ENCODE measurements at places on chromosomes 7 and 10. TPM values are rescaled to one million over a fixed set of nuclear protein-coding genes. Genes with fewer than 3 reads are reported as not detected.

Gene INA
- total RNA-seq: not detected

- no peaks in the 10 kb centered on the region for H3K27me3 ChIP-seq
- no peak for DNase-seq
- H3K4me3 ChIP-seq: no peak overlapping the region
- no peak overlapping the region for H3K27ac ChIP-seq
- H3K4me1 ChIP-seq: no peaks in the 10 kb centered on the region
Observed at GRCh38 chr10:112653215-112653614, 206.2 kb downstream of the VTI1A start.

DNA sequence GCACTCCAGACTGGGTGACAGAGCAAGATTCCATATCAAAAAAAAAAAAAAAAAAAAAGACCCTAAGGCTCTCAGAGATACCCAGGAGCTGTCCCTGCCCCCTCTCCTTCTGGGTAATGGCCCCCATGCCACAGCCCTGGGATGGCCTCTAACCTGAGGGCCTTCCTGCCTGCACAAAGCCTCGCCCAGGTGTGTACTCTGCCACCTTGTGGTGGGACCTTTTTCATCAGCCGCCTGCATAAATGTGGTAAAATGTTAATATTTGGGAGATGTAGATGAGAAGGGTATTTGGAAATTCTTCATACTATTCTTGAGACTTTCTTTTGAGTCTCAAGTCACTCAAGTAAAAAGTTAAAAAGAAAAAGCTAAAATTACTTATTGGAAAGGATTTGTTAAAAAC, 46.3 kb upstream of the RNF216 start:
- DNase-seq: peak; percentile 25
- peaks cover 6% of the 10 kb centered on the region for H3K4me1 ChIP-seq

GRCh38 chr7:79787096-79787495, 333.6 kb upstream of the MAGI2 start:
- H3K4me3 ChIP-seq: no peak overlapping the region
- H3K36me3 ChIP-seq: no peaks in the 10 kb centered on the region
- H3K27me3 ChIP-seq: no peaks in the 10 kb centered on the region
- DNase-seq: no peak
- no peak overlapping the region for H3K27ac ChIP-seq
- H3K4me1 ChIP-seq: no peaks in the 10 kb centered on the region

GRCh38 chr10:131618587-131619267, 282.1 kb upstream of the PPP2R2D start:
- H3K4me3 ChIP-seq: no peak overlapping the region

- no peak overlapping the region for H3K27ac ChIP-seq
- no peak for DNase-seq
- H3K4me3 ChIP-seq: no peak overlapping the region
- H3K36me3 ChIP-seq: no peaks in the 10 kb centered on the region
Observed at GRCh38 chr7:134589491-134589941, 40.6 kb downstream of the AKR1B15 start.

GRCh38 chr10:96017191-96017687, 26.1 kb upstream of the CCNJ start:
- H3K4me3 ChIP-seq: no peak overlapping the region
- no peaks in the 10 kb centered on the region for H3K36me3 ChIP-seq
- H3K27me3 ChIP-seq: no peaks in the 10 kb centered on the region
- no peak overlapping the region for H3K27ac ChIP-seq
- H3K4me1 ChIP-seq: peaks cover 7% of the 10 kb centered on the region
- no peak for DNase-seq

DNA sequence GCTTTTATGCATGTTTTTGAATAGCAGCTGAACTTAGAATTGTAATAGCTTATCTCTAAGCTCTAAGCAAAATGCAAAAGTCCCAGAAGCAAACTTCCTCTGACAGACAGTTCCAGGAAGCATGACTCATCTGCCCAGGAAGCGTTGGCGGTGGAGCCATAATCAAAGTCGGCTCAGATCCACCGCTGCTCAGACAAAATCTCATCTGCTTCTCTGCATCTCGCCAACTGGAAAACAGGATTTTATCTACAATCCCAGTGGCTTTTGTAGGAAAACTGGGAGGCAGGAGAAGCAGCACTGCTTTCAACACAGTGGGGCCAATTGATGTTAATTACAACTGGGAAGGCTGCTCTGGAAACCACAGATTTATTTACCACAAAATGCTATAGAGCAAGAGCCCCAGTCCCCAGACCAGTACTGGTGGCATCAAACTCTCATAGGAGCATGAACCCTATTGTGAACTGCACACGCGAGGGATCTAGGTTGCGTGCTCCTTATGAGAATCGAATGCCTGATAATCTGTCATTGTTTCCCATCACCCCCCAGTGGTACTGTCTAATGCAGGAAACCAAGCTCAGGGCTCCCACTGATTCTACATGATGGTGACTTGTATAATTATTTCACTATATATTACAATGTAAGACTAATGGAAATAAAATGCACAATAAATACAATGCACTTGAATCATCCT, 99.9 kb downstream of the CUBN start:
- peak overlapping the region; percentile 17 for H3K4me3 ChIP-seq
- peaks cover 72% of the 10 kb centered on the region for H3K4me1 ChIP-seq
- no peaks in the 10 kb centered on the region for H3K36me3 ChIP-seq

- H3K36me3 ChIP-seq: no peaks in the 10 kb centered on the region
- no peaks in the 10 kb centered on the region for H3K4me1 ChIP-seq
- no peak overlapping the region for H3K4me3 ChIP-seq
- peak overlapping the region; percentile 47 for H3K27ac ChIP-seq
- no peak for DNase-seq
Observed at GRCh38 chr10:24251547-24251946, 42.6 kb downstream of the KIAA1217 start.

- no peaks in the 10 kb centered on the region for H3K4me1 ChIP-seq
- H3K27me3 ChIP-seq: no peaks in the 10 kb centered on the region
- no peak for DNase-seq
- no peak overlapping the region for H3K4me3 ChIP-seq
Observed at GRCh38 chr7:18902892-18903291, 214.5 kb downstream of the TWIST1 start.

Gene RPEL1
- total RNA-seq: not detected

DNA sequence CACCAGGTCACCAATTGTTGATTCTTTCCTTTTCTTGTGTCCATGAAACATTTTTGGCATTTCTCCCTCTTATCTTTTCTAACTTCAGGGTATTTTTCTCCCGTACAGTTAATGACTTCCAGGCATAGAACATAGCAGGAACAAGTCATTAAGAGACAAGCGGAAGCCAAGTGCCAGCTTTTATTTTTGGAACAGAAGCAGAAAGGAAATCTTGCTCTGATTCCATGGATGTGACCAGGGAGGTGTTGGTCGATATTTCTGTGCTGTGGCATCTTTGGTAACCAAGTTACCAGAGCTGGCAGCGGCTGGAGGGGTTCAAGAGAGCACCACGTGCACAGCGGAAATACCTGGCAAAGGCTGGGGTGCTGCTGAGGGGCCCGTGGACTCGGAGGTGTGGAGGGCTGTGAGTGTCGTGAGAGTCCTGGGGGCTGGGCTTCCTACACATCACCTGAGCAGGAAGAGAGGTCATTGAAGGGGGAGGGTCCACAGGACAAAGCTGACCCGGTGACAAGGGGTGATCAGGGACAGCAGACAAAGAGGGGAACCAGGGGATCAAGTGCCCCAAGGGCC, 1.8 kb downstream of the LLCFC1 start:
- H3K4me3 ChIP-seq: no peak overlapping the region
- no peaks in the 10 kb centered on the region for H3K36me3 ChIP-seq
- H3K27ac ChIP-seq: no peak overlapping the region

- no peak for DNase-seq
- no peaks in the 10 kb centered on the region for H3K4me1 ChIP-seq
- no peaks in the 10 kb centered on the region for H3K36me3 ChIP-seq
- no peak overlapping the region for H3K4me3 ChIP-seq
- H3K27me3 ChIP-seq: no peaks in the 10 kb centered on the region
Observed at GRCh38 chr10:77689339-77689738, 51.7 kb upstream of the KCNMA1 start.

Gene TECTB
- not detected for total RNA-seq

Gene TMEM184A
- total RNA-seq: 11.5 TPM

Gene PCBD1
- 80.3 TPM for total RNA-seq

DNA sequence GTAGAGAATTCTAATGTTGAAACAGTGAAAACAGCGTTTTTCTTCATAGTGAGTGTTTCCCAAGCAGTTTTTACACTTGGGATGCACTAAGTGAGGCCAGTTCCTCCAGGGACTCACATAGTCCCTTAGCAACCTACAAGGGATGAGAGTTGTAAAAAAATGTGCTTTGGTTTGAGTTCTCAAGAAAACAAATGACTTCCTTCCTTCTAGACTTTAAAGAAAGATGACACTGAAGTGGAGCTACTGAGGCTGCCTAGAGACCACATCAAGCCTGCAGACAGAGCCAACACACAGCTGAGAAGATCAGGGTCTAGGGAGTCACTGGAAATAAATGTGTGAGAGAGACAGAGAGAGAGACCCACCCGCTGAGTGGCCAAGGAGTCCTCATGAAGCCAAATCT, 264.4 kb downstream of the TNS3 start:
- H3K36me3 ChIP-seq: peaks cover 31% of the 10 kb centered on the region
- H3K4me1 ChIP-seq: peaks cover 23% of the 10 kb centered on the region
- H3K27me3 ChIP-seq: no peaks in the 10 kb centered on the region
- no peak overlapping the region for H3K4me3 ChIP-seq

- H3K36me3 ChIP-seq: no peaks in the 10 kb centered on the region
- H3K27me3 ChIP-seq: no peaks in the 10 kb centered on the region
- no peak for DNase-seq
- no peak overlapping the region for H3K27ac ChIP-seq
- peaks cover 19% of the 10 kb centered on the region for H3K4me1 ChIP-seq
- no peak overlapping the region for H3K4me3 ChIP-seq
Observed at GRCh38 chr10:99656199-99657064, 2.9 kb upstream of the ENTPD7 start.

- H3K36me3 ChIP-seq: no peaks in the 10 kb centered on the region
- H3K4me1 ChIP-seq: no peaks in the 10 kb centered on the region
- H3K27ac ChIP-seq: no peak overlapping the region
- H3K4me3 ChIP-seq: no peak overlapping the region
Observed at GRCh38 chr7:34128762-34129161, 223.4 kb downstream of the BMPER start.

- H3K27me3 ChIP-seq: no peaks in the 10 kb centered on the region
- peaks cover 8% of the 10 kb centered on the region for H3K4me1 ChIP-seq
- H3K27ac ChIP-seq: no peak overlapping the region
- no peak overlapping the region for H3K4me3 ChIP-seq
- no peaks in the 10 kb centered on the region for H3K36me3 ChIP-seq
Observed at GRCh38 chr10:87589645-87590051, 70.0 kb upstream of the PAPSS2 start.

- no peaks in the 10 kb centered on the region for H3K4me1 ChIP-seq
- no peak overlapping the region for H3K4me3 ChIP-seq
- DNase-seq: no peak
- no peaks in the 10 kb centered on the region for H3K27me3 ChIP-seq
Observed at GRCh38 chr7:133704453-133704852, 422.7 kb upstream of the LRGUK start.

Gene CTAGE8
- 2.9 TPM for total RNA-seq

DNA sequence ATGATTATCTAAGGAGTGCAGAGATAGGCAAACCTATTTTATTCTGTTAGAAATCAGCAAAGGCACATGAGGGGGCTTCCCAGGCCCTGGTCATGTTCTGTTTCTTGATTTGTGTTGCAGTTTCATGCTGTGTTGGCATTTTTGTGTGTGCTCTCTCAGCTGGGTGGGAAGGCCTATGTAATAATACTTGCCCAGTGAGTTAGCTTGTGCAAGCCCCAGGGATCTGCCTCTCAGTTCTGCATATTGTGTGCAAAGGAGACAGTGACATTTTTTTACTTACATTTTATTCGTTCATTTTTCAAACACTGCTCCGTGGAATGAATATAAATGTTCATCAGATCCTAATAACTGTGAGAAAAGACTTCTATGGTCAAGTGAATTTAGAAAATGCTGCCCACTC, 119.0 kb downstream of the VWC2 start:
- no peak overlapping the region for H3K27ac ChIP-seq
- no peak for DNase-seq
- no peaks in the 10 kb centered on the region for H3K4me1 ChIP-seq
- H3K4me3 ChIP-seq: no peak overlapping the region
- H3K36me3 ChIP-seq: no peaks in the 10 kb centered on the region

DNA sequence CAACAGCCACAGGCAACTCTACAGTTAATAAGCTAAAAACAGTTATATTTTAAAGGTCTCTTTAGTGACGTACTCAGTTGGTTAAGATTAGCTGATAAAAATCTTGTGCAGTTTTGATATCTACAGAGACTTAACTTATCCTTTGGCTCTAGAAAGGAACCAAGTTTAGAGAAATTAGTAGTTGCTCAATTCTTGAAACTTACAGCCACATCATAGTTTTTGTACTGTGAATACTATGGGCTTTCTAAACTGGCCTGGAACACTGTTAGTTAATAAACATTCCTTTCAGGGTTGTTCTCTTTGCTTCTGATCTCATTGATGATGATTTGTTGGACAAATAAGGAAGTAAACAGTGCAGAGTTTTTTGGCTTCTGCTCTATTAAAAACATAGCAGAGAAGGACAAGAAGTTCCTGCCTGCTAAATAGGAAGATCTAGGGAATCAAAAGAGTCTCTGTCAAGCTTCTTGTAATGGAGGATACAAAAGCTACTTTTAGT, 73.1 kb downstream of the MKLN1 start:
- H3K4me1 ChIP-seq: peaks cover 10% of the 10 kb centered on the region
- no peaks in the 10 kb centered on the region for H3K27me3 ChIP-seq
- no peak overlapping the region for H3K4me3 ChIP-seq
- H3K36me3 ChIP-seq: no peaks in the 10 kb centered on the region
- peak overlapping the region; percentile 59 for H3K27ac ChIP-seq

Gene AGR3
- 10.5 TPM for total RNA-seq

GRCh38 chr7:121563177-121563576, 167.1 kb upstream of the FAM3C start:
- no peaks in the 10 kb centered on the region for H3K27me3 ChIP-seq
- DNase-seq: no peak
- no peak overlapping the region for H3K4me3 ChIP-seq

DNA sequence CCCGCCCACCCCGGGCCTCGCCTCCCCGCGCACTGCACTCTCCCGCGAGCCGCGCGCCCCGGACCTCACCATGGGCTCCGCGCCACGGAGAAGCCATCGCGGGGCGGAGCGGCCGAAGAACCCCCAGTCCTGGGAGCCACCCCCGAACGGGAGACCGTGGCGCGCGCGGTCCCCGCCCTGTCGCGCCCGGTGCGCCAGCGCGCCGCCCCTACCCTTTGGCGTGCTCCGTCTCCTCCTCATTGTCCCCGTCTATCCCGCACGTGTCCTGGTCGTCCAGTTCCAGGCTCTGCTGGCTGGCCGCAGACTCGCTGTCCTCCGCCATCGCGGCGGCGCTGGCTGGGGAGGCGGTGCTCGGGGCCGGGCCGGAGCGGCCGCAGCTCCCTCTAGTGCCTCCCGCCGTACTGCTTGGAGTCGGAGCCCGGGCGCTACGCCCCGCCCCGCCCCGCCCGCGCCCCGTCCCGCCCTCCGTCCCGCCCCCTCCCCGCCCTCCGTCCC, at the start of gene NMT2:
TSS of gene NMT2 (minus strand) at position 403 of the 495 bp plus-strand sequence. CDS start at position 322, 81 bp downstream.
- H3K27ac ChIP-seq: peak within 1 kb of the TSS; percentile 91
- H3K4me1 ChIP-seq: peaks cover 20% of the 10 kb centered on the region
- peak; percentile 96 for DNase-seq

Gene NEUROG3
- not detected for total RNA-seq

Data from upper lobe of left lung (tissue), 6 donors.